Hepatocyte (in vitro differentiated cells): ENCODE measurements at places on chromosomes 11 and 22. TPM values are rescaled to one million over a fixed set of nuclear protein-coding genes. Genes with fewer than 3 reads are reported as not detected.

Gene CLMP
- 59.4 and 75.1 TPM in 2 replicates for total RNA-seq

Gene PRR33
- total RNA-seq: not detected in 2 replicates

Gene SLCO2B1
- total RNA-seq: 52.2 and 79.2 TPM in 2 replicates

Gene MMP11
- total RNA-seq: 27.9 and 36.2 TPM in 2 replicates

Gene ROBO4
- 0.48 and 2.0 TPM in 2 replicates for total RNA-seq

Gene ADORA2A
- 1.2 and 2.0 TPM in 2 replicates for total RNA-seq

Gene ANGPTL5
- not detected in 2 replicates for total RNA-seq

GRCh38 chr22:25368271-25368670, 148.8 kb downstream of the CRYBB2 start:
- DNase-seq: peak; percentile 28

- DNase-seq: peak; percentile 49
Observed at GRCh38 chr11:2781408-2782274, 81.8 kb upstream of the KCNQ1OT1 start.

- no peak for DNase-seq
Observed at GRCh38 chr11:106212081-106212480, 134.6 kb downstream of the AASDHPPT start.

GRCh38 chr22:42966497-42966896, 48.5 kb downstream of the PACSIN2 start:
- no peak for DNase-seq

DNA sequence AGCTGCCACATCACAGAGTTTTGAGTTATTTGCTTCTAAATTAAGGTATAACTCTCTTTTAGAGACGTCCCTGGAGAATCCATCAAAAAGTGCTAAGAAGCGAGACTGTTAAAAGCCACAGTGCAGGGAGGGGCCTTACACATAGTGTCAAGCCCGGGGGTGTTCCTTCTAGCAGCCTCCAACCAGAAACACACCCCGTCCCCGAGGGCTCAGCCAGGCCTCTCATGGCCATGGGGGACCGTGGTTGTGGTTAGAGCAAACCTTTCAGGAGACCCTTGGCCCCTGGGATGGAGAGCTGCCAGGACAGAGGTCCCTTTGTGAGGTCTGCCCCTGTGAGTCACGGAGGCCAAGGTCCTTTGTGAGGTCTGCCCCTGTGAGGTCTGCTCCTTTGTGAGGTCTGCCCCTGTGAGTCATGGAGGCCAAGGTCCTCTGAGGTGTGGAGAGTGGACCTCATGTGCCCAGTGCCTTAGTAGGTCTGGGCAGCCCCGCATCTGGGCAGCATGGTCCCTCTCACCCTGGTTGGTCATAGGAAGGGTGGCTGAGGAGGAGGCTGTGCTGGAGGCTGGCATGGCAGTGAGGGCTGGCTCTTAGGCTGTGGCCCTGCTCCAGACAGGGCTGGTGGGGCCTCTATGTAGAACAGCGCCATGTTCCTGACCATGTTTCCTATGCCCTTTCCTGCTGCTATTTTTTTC, 5.4 kb downstream of the GNAZ start:
- peak; percentile 60 for DNase-seq

DNA sequence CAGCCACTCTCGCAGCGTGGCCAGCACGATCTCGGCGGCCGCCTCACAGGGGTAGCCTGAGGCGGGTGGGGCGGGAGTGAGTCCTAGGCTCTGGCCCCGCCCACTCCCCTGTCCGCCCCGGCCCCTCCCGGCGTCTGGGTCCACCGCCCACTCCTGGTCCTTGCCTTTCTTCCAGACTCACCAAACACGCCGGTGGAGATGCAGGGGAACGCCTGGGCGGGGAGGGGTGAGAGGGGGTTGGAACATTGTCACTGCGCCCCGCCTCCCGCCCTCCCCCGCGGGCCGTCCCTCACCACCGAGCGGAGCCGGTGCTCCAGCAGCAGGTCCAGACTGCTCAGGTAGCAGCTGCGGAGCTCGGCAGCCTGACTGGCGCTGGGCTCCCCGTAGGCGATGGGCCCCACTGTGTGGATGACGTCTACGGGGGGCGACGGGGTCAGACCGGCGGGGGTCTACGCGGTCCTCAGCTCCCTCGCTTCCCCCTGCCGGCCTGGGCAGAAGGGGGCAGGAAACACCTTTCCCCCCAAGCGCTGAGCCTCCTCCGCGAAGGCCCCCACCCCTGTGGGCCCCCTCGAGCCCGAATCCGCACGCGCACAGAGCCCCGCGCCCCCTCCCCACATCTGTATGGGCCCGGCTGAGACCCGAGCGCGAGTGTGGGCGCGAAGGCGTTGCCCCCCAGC, 13.2 kb downstream of the OTUB1 start:
- peak; percentile 88 for DNase-seq

DNA sequence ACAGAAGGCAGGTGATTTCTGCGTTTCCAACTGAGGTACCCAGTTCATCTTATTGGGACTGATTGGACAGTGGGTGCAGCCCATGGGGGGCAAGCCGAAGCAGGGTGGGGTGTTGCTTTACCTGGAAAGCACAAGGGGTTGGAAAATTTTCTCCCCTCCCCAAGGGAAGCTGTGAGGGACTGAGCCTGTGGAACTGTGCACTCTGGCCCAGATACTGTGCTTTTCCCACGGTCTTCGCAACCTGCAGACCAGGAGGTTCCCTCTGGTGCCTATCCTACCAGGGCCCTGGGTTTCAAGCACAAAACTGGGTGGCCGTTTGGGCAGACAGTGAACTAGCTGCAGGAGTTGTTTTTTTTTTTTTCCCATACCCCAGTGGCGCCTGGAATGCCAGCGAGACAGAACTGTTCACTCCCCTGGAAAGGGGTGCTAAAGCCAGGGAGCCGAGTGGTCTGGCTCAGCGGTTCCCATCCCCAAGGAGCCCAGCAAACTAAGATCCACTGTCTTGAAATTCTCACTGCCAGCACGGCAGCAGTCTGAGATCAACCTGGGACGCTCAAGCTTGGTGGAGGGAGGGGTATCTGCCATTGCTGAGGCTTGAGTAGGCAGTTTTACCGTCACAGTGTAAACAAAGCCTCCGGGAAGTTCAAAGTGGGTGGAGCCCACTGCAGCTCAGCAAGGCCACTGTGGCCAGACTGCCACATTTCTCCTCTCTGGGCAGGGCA, 97.2 kb downstream of the JRKL start:
- peak; percentile 86 for DNase-seq

DNA sequence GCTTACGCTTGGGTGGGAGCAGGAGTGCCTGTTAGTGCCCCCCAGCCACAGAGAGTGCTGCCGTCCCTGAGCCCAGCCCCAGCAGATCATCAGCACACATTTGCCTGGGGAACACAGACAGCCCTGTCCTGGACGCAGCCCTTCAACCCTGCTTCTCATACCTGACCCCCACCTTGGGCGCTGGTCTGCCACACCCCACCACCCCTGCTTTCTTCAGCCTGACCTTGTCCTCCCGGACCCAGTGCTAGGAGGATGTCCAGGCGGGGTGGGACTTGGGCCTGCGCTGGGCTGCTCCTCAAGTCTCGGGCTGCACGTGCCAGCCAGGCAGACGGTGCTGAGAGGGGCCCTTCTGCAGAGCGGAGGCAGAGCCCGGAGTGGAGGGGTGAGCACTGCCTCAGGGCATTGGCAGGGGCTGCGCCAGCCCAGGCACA, 119.2 kb downstream of the KCNQ1OT1 start:
- no peak for DNase-seq

DNA sequence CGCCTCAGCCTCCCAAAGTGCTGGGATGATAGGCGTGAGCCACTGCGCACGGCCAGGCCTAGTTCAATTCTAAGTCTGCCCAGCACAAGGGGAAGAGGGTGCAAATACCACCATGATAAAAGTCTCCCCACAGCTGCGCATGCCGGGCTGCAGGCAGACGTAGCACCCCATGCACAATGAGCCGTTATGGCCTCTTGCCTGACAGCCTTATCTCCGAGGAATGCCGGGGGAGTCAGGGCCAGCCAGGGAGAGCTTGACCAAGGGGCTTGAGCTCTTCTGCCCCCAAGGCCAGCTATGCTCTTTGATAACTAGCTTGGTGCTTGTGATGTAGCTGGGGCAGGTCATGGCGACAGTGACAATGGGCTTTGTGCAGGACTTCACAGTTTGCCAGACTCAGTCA, 13.7 kb upstream of the SCUBE1 start:
- no peak for DNase-seq

GRCh38 chr11:63635762-63636465, 21.7 kb upstream of the PLAAT3 start:
- DNase-seq: peak; percentile 82

DNA sequence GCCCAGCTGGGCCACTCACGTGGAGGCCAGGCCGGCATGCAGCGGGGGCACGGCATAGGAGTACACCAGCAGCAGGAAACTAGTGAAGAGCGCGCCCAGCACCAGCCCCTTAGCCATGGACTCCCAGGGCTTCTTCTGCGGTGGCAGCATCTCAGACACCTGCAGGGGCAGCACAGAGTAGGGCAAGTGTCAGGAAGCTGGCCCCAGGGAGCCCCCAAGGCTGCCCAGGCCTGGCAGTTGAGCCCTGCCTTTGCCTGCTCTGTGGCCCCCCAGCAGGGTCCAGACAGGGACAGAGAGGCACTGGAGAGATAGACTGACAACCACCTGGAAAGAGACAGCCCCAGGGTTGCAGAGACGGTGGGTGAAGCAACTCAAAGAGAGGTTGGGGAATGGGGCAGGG, 10.7 kb upstream of the SEC14L6 start:
- no peak for DNase-seq

- no peak for DNase-seq
Observed at GRCh38 chr22:24099666-24100065, 81.6 kb upstream of the SUSD2 start.

DNA sequence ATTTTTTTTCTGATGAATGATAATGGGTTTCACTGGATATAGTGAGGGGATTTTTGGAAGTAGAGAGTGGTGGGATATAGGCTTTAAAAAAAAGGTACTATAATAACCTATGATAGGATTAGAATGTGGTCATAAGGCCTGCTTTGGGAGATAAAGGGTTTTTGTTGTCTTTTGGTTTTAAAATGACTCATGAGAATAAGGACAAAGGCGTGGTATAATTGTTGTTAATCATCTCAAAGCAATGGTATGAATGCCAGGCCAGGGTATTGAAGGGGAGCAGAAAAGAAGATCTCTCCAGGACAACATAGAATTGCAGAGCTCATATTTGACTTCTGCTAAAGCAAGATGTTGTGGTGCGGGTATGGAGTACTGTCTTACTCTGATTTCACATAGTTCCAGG, 579.4 kb downstream of the JRKL start:
- DNase-seq: no peak

DNA sequence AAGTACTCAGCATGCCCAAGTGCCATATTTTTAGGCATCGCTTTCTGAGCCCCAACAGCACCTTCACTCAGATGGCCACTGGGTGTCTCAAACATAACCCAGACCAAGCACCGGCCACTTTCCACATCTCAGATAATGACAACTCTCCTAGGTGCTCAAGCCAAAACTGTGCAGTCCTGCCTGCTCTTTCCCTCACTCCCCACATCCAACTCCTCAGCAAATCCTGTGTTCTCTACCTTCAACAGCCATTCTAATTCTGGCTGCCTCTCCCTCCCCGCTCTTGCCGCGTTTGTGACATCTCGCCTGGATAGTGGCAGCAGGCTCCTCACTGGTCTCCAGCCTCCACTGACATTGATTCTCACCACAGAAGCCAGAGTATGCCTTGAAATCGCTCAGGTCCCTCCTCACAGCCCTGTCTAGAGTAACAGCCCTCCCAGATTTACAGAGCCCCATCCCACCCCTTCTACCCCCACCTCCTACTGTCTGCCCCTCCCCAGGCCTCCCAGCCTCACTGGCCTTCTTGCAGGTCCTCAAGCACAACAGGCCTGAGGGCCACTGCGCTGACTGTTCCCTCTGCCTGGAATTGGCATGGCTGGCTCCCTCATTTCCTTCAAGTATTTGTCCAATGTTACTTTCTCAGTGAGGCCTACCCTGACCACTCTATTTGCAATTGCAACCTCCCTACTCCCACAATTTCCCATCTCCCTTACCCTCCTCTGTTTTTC, 1.3 kb upstream of the PHETA2 start:
- DNase-seq: no peak

- DNase-seq: no peak
Observed at GRCh38 chr22:30994960-30995359, 25.9 kb downstream of the TUG1 start.

- DNase-seq: no peak
Observed at GRCh38 chr11:78334109-78334508, 83.5 kb downstream of the GAB2 start.

- DNase-seq: no peak
Observed at GRCh38 chr11:27997344-27997743, 110.6 kb downstream of the KIF18A start.

- DNase-seq: no peak
Observed at GRCh38 chr11:31819621-31820437, 8.7 kb upstream of the PAX6 start.

GRCh38 chr11:60371854-60372253, 6.5 kb upstream of the MS4A7 start:
- DNase-seq: no peak

- DNase-seq: no peak
Observed at GRCh38 chr22:24957043-24957442, 4.5 kb downstream of the KIAA1671 start.

DNA sequence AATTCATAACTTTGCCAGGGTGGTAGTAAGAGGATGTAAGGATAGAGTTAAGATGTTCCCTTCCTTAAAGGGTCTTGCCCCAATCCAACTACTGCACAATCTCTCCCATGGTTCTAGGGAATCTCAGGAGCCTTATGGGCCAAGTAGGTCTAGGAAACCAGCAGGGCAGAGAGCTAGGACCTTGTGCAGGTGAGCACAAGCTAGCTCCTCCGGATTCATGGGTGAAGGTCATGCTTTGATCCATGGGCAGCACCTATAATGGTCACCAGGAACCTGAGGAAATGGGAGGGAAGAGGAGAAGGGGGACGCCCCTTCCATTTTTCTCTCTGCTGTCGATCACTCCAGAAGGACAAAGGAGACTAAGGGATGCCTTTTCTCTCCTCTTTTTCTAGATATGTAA, 16.8 kb downstream of the KCNJ11 start:
- DNase-seq: no peak

GRCh38 chr11:120013325-120014250, 124.3 kb downstream of the TRIM29 start:
- peak; percentile 72 for DNase-seq

DNA sequence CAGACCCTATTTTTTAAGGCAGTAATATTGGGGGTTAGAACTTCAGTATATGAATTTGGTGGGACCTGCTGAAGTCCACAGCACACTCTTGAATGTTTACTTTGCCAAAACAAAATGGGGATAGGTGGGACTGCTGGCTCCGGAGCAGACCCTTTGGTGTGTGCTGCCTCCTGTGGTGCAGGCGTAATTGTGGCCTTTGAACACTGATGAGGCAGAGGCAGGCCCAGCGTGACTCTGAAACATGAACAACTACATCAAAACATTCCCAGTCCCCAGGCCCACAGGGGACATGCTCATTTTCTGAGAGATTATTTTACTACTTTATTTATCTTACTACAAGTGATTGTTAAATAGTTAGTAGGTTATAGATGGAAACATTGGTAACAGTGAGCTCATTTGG, 225.0 kb upstream of the TBCEL start:
- DNase-seq: no peak

GRCh38 chr11:83678831-83679584, 392.8 kb upstream of the CCDC90B start:
- no peak for DNase-seq

GRCh38 chr22:39360242-39360641, 10.5 kb downstream of the SYNGR1 start:
- DNase-seq: no peak
